Hepatocyte (in vitro differentiated cells): ENCODE measurements at places on chromosomes 4 and X. TPM values are rescaled to one million over a fixed set of nuclear protein-coding genes. Genes with fewer than 3 reads are reported as not detected.

The PRSS12 gene
- total RNA-seq = 14.4 and 20.0 TPM in 2 replicates

The GK gene
- total RNA-seq = 29.9 and 30.3 TPM in 2 replicates

The GPC4 gene
- 9.2 and 11.8 TPM in 2 replicates for total RNA-seq

The MAOA gene
- 110 and 126 TPM in 2 replicates for total RNA-seq

The XK gene
- total RNA-seq = 2.9 and 3.5 TPM in 2 replicates
